ENCODE measurements at places on chromosomes 6 and 20. TPM values are rescaled to one million over a fixed set of nuclear protein-coding genes. Genes with fewer than 3 reads are reported as not detected.

The GTSF1L gene
- total RNA-seq: not detected

The IMPG1 gene
- total RNA-seq: not detected

The NSFL1C gene
- 42.0 TPM for total RNA-seq

The HTR1E gene
- not detected for total RNA-seq

The BPIFA3 gene
- total RNA-seq: not detected

The MYL9 gene
- total RNA-seq: 149 TPM

The EDN3 gene
- not detected for total RNA-seq

The PSORS1C2 gene
- total RNA-seq: not detected

The MPC1 gene
- 31.2 TPM for total RNA-seq

The PCSK2 gene
- total RNA-seq: not detected

The GNMT gene
- not detected for total RNA-seq

The MDN1 gene
- total RNA-seq: 9.7 TPM

The HLA-DOB gene
- total RNA-seq: 0.29 TPM

The PTCRA gene
- total RNA-seq: not detected

The C20orf96 gene
- 0.53 TPM for total RNA-seq

The OOEP gene
- total RNA-seq: not detected

The BPIFA1 gene
- total RNA-seq: not detected

The ZNF311 gene
- 1.2 TPM for total RNA-seq

The RAE1 gene
- 45.6 TPM for total RNA-seq

The CYP24A1 gene
- total RNA-seq: not detected

The KCNS1 gene
- 0.71 TPM for total RNA-seq
